ENCODE measurements at places on chromosomes 7 and 10. TPM values are rescaled to one million over a fixed set of nuclear protein-coding genes. Genes with fewer than 3 reads are reported as not detected.

Gene TMEM130
- 2.0 TPM for total RNA-seq

GRCh38 chr7:117830422-117830954 lies 42.8 kb downstream of the CTTNBP2 start:
- H3K36me3 ChIP-seq, result no peaks in the 10 kb centered on the region
- no peak overlapping the region for H3K27ac ChIP-seq
- DNase-seq, result no peak

DNA sequence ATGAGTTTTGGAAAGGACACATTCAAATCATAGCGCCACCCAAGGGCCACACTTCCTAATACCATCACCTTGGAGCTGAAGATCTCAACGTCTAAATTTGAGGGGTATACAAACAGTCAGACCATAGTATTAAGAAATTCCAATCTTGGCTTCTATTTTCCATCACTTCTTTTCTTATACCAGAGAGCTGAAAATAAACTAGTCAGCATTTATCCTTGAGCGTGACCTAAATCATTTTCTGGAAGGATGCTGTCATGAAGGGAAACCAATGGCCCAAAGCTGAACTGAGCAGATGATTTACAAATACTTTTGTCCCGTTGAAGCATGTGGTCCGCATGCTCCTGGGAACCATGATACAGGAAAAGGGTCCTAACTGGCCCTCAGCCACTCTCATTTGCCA lies 921.9 kb downstream of the CCSER2 start:
- H3K27ac ChIP-seq, result no peak overlapping the region
- no peak overlapping the region for H3K4me3 ChIP-seq
- no peaks in the 10 kb centered on the region for H3K27me3 ChIP-seq
- no peak for DNase-seq
- H3K4me1 ChIP-seq, result no peaks in the 10 kb centered on the region
- H3K36me3 ChIP-seq, result no peaks in the 10 kb centered on the region

DNA sequence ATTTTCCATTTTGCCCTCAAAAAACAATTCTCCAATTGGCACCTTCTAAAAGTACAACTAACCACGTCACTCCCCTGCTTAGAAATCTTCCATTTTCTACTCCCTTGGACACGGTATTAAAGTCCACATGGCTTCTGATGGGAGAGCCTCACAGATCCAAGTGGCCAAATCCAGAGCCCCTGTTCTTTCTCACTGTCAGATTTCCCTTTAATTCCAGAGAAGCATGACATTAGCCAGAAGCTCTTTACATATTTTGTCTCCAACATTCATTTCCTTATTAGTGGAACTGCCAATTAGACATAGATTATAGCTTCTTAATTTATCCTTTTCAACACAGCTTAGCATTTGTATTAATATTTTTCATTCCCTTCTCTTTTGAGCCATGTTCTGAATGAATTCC lies 118.7 kb downstream of the ELMO1 start:
- H3K4me3 ChIP-seq, result no peak overlapping the region
- peaks cover 19% of the 10 kb centered on the region for H3K36me3 ChIP-seq
- no peak for DNase-seq
- H3K27me3 ChIP-seq, result no peaks in the 10 kb centered on the region
- no peak overlapping the region for H3K27ac ChIP-seq
- peaks cover 81% of the 10 kb centered on the region for H3K4me1 ChIP-seq

GRCh38 chr7:78443811-78444210 lies 645.2 kb downstream of the PHTF2 start:
- no peak overlapping the region for H3K27ac ChIP-seq
- H3K4me1 ChIP-seq, result no peaks in the 10 kb centered on the region
- DNase-seq, result no peak
- H3K4me3 ChIP-seq, result no peak overlapping the region
- H3K27me3 ChIP-seq, result no peaks in the 10 kb centered on the region

Gene CHST15
- total RNA-seq, result 0.38 TPM

DNA sequence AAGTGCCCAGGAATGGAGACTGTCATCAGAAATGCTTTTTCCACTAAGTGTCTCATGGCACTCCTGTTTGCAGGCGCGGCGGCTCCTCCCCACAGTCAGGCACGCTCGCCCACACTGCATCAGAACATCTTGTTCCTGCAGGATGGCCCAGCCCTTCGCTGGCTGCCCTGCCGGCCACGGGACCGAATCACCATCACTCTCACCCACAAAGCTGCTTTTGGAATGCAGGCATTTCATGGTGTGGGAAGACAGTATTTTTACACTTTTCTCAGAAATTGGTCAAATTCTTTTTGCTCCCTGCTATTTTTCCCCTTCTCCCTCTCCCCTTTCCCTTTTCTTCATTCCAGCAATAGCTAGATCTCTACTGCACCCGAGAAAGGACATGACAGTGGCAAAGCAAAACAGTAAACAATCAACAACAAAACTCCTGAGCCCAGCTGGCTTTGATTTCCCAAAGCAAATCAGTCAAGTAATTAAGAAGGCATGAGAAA lies 176.1 kb upstream of the TNS3 start:
- no peak overlapping the region for H3K4me3 ChIP-seq
- no peaks in the 10 kb centered on the region for H3K36me3 ChIP-seq
- no peak overlapping the region for H3K27ac ChIP-seq
- DNase-seq, result no peak
- H3K27me3 ChIP-seq, result peaks cover 4% of the 10 kb centered on the region

DNA sequence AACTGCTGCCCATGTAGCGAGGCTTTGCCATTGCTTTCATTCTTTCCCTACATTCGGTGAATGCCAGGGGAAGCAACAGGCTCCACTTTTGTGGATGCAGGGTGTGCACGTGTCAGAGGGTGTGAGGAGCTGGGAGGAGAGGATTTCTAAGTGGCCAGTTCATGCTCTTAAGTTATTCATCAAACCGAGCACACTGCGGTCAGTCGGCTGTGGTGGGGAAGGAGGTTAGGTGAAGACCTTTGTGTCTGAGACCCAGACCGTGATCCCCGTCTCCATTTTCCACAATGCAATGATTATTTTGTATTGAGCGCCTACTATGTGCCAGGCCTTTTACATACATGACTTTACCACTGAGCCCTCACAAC lies 438.6 kb upstream of the GALNT17 start:
- peaks cover 12% of the 10 kb centered on the region for H3K4me1 ChIP-seq
- no peak for DNase-seq
- no peaks in the 10 kb centered on the region for H3K36me3 ChIP-seq
- H3K27me3 ChIP-seq, result peaks cover 54% of the 10 kb centered on the region
- H3K4me3 ChIP-seq, result peak overlapping the region; percentile 73
- no peak overlapping the region for H3K27ac ChIP-seq

- H3K4me1 ChIP-seq, result peaks cover 81% of the 10 kb centered on the region
- H3K36me3 ChIP-seq, result no peaks in the 10 kb centered on the region
These were observed 103.4 kb downstream of the GRK5 start for GRCh38 chr10:119310806-119311205.

GRCh38 chr10:61627266-61627665 lies 35.5 kb upstream of the CABCOCO1 start:
- DNase-seq, result no peak
- H3K4me1 ChIP-seq, result no peaks in the 10 kb centered on the region
- no peak overlapping the region for H3K4me3 ChIP-seq
- H3K27me3 ChIP-seq, result peaks cover 11% of the 10 kb centered on the region
- H3K36me3 ChIP-seq, result no peaks in the 10 kb centered on the region

GRCh38 chr7:52486267-52486666 lies 549.2 kb upstream of the POM121L12 start:
- H3K27ac ChIP-seq, result no peak overlapping the region
- no peak for DNase-seq
- no peaks in the 10 kb centered on the region for H3K27me3 ChIP-seq
- no peaks in the 10 kb centered on the region for H3K4me1 ChIP-seq

GRCh38 chr7:55588379-55588699 lies 16.0 kb upstream of the VOPP1 start:
- no peaks in the 10 kb centered on the region for H3K4me1 ChIP-seq
- DNase-seq, result no peak
- no peak overlapping the region for H3K4me3 ChIP-seq
- no peak overlapping the region for H3K27ac ChIP-seq

GRCh38 chr7:148192491-148192890 lies 398.1 kb upstream of the C7orf33 start:
- no peak overlapping the region for H3K4me3 ChIP-seq
- H3K27ac ChIP-seq, result no peak overlapping the region
- H3K4me1 ChIP-seq, result no peaks in the 10 kb centered on the region
- no peak for DNase-seq
- H3K36me3 ChIP-seq, result no peaks in the 10 kb centered on the region

Gene NKX2-3
- total RNA-seq, result not detected

Gene GIMAP5
- total RNA-seq, result 50.5 TPM

- H3K4me1 ChIP-seq, result peaks cover 6% of the 10 kb centered on the region
- peaks cover 67% of the 10 kb centered on the region for H3K27me3 ChIP-seq
- H3K4me3 ChIP-seq, result no peak overlapping the region
- H3K27ac ChIP-seq, result no peak overlapping the region
These were observed 19.4 kb downstream of the NRAP start for GRCh38 chr10:113644185-113645120.

- peaks cover 11% of the 10 kb centered on the region for H3K27me3 ChIP-seq
- DNase-seq, result no peak
- no peak overlapping the region for H3K27ac ChIP-seq
- H3K36me3 ChIP-seq, result no peaks in the 10 kb centered on the region
- H3K4me1 ChIP-seq, result peaks cover 13% of the 10 kb centered on the region
These were observed 437.0 kb upstream of the MGMT start for GRCh38 chr10:129029851-129030602.

DNA sequence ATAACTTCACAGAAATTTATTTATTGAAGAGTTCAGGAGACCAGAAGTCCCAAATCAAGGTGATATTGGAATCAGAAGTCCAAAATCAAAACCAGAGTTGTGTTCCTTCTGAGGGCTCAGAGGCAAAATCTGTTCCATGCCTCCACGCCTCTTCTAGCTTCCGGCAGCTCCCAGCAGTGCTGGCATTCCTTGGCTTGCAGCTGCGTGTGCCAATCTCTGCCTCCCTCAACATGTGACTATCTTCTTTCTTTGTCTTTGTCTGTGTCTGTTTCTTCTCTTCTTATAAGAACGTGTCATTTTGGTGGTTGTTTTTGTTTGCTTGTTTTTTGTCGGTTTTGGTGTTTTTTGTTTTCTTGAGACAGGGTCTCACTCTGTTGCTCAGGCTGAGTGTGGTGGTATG lies 116.1 kb downstream of the APBB1IP start:
- no peak overlapping the region for H3K4me3 ChIP-seq
- H3K4me1 ChIP-seq, result no peaks in the 10 kb centered on the region
- no peaks in the 10 kb centered on the region for H3K27me3 ChIP-seq

DNA sequence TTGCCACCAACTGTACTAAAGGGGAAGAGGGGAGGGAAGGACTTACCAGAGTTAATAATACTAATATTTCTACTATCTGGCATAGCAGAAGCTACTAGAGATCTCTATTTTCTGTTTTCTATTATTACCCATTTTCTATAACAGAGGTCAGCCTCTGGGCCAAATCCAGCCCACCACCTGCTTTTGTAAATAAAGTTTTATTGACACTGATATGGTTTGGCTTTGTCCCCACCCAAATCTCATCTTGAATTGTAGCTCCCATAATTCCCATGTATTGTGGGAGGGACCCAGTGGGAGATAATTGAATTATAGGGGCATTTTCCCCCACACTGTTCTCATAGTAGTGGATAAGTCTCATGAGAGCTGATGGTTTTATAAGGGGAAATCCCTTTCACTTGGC lies 45.9 kb upstream of the CUL1 start:
- no peaks in the 10 kb centered on the region for H3K4me1 ChIP-seq
- peaks cover 4% of the 10 kb centered on the region for H3K27me3 ChIP-seq
- DNase-seq, result no peak
- H3K4me3 ChIP-seq, result no peak overlapping the region
- H3K27ac ChIP-seq, result no peak overlapping the region

- H3K4me1 ChIP-seq, result peaks cover 8% of the 10 kb centered on the region
- H3K27ac ChIP-seq, result no peak overlapping the region
- H3K36me3 ChIP-seq, result peaks cover 13% of the 10 kb centered on the region
- no peak for DNase-seq
- no peaks in the 10 kb centered on the region for H3K27me3 ChIP-seq
These were observed 25.7 kb downstream of the PDIA4 start for GRCh38 chr7:149002604-149003003.

GRCh38 chr10:71409516-71410104 lies 12.9 kb downstream of the CDH23 start:
- peaks cover 7% of the 10 kb centered on the region for H3K27me3 ChIP-seq
- H3K4me1 ChIP-seq, result no peaks in the 10 kb centered on the region
- no peak overlapping the region for H3K27ac ChIP-seq

DNA sequence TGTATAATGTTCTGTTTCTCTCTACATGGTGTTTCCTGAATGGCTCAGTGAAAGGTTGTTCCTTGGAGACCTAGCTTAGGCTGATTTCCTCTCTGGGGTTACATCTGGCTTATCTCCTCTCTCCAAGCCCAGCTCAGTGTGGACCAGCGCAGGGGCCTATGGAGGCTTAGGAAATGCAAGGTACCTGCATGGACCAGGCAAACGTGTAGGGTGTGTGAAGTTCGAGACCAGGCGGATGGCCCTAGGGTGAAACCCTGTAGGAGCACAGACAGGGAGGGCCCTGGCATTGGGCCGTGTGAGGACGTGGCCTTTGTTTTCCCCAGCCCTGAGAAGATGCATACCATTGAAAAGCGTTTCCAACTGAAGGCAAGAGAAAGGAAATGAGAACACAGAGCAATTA lies 59.0 kb downstream of the DOCK1 start:
- DNase-seq, result no peak
- H3K36me3 ChIP-seq, result no peaks in the 10 kb centered on the region

DNA sequence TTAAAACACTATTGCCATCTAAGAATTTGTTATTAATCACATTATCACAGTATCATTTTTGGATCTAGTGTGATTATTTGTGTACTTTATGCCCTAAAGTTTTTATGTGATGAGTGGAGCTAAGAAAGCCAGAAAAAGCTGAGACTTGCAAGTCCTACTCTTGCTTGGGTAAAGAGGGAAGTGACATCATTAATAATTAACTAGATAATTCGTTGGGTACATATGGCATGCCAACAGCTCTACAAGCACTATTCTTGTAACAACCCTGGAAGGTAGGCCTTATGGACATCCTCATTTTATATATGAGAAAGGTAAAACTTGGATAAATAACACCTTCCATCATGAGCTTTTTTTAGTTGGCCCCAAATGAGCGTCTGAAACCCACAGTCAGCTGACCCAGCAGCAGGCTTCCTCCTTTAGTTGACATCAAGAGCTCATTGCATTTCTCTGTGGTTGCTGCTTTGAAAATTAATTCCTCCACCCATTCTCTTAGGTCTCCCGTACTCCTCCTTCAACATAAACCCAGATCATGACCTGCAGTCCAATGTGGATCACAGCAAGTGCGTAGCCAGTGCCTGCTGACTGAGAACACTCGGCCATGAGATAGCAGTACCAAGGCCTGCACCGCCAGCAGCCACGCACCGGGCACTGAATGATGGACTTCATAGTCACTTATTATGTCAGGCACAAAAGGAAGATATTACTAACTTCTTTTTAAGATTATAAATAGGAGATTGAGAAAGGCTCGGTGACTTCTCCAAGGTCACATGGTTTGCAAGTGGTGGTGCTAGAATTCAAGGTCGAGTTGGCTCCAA lies 292.0 kb upstream of the AOAH start:
- H3K36me3 ChIP-seq, result peaks cover 25% of the 10 kb centered on the region
- peaks cover 7% of the 10 kb centered on the region for H3K4me1 ChIP-seq
- H3K27ac ChIP-seq, result no peak overlapping the region
- H3K4me3 ChIP-seq, result no peak overlapping the region
- DNase-seq, result no peak

Gene ADAM8
- total RNA-seq, result 156 TPM

GRCh38 chr7:96005271-96005670 lies 232.9 kb downstream of the DYNC1I1 start:
- no peak overlapping the region for H3K4me3 ChIP-seq
- H3K27ac ChIP-seq, result no peak overlapping the region
- H3K27me3 ChIP-seq, result peaks cover 34% of the 10 kb centered on the region
- H3K36me3 ChIP-seq, result no peaks in the 10 kb centered on the region
- no peak for DNase-seq
